ENCODE measurements at places on chromosomes 6 and 20.

GRCh38 chr6:78438135-78438534, 429.2 kb upstream of the IRAK1BP1 start:
- DNase-seq, result no peak

DNA sequence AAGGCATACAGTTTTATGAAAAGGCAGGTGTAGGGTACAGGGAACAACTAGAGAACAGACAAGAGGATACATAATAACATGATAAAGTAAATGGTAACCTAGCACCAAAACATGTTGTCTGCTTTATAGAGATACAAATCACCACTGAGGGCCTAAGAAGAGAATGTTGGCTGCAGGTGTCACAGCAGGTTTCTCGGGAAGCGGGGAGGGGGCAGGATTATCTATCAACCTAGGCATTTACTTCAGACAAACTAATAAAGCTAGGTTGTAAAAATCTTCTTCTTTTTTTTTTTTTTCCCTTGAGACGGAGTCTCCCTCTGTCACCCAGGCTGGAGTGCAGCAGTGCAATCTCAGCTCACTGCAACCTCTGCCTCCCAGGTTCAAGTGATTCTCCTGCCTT, 22.7 kb downstream of the PIM1 start:
- DNase-seq, result no peak

DNA sequence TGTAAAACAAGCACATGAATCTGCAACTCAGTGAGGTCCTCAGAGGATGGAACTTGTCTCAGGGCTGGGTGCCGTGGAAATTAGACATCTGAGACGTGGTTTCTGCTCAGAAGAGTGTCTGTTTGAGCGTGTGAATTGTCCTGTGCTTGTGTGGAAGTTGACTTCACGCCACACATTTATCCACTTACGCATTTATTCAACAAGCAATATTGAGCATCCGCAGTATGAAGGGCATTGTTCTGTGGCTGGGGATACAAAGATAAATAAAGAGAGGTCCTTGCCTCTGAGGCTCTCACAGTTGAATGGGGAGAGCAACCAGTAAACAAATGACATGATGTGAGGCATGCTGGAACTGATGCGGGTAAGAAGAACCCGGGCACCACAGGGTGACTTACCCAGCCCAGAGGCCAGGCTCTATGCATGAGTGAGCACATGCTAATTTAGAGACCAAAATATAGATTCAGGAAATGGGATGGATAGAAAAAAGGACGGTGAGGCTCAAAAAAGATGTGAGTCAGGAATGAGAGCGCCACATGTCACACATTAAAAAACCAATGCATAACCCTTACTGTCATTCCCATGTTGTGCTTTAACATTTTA, 60.4 kb downstream of the SOBP start:
- DNase-seq, result no peak

GRCh38 chr6:3518356-3519190, 61.7 kb upstream of the SLC22A23 start:
- no peak for DNase-seq

DNA sequence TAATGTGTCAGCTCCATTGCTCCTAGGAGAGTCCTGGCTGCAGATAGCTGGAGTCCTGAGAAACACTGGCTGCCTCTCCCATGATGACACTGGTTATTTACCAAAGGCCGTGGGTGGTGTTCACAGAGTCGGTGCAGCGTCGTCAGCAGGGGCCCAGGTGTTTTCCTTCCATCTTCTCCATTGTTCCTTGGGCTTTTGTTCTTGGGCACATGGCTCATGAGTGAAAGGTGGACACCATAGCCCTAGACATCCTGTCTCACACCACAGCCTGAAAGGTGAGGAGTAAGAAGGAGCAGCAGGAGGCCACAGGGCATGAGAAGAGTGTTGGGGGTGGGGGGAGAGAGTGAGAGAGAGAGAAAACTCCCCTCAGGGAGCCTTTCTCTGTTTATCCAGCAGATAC, 9.1 kb downstream of the CST5 start:
- no peak for DNase-seq
